ENCODE measurements at places on chromosomes 12 and 14.

DNA sequence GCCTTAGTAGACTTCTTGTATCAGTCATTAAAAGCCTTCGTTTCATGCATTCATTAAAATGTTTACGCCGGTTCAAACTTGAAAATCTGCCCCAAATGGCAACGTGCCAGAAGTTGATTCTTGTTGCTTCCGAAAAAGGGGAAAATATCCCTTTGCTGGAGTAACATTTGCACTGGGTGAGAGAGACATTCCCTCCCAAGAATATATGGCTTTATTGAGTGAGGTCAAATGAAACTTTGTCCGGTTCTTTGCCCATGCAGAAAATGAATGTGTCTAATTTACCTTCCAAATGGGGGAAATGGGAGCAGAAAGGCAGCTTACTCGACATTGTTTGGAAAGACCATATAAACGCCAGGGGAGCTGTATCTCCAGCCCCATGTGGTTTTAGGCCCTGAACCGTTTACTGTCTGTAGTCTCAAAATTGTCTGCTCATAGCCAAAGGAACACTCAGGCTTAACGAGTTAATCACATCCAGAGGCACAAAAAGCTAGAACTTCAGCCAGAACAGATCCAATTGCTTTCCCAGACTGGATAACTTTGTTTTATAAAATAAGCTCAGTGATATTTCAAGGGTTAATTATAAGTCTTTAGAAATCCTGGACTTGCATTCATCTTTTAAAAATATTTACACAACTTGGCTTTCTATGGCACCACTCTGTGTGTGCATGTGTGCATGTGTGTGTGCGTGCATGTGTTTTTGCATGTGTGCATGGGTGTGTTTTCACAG, 2.9 kb upstream of the EMP1 start:
- DNase-seq: no peak

DNA sequence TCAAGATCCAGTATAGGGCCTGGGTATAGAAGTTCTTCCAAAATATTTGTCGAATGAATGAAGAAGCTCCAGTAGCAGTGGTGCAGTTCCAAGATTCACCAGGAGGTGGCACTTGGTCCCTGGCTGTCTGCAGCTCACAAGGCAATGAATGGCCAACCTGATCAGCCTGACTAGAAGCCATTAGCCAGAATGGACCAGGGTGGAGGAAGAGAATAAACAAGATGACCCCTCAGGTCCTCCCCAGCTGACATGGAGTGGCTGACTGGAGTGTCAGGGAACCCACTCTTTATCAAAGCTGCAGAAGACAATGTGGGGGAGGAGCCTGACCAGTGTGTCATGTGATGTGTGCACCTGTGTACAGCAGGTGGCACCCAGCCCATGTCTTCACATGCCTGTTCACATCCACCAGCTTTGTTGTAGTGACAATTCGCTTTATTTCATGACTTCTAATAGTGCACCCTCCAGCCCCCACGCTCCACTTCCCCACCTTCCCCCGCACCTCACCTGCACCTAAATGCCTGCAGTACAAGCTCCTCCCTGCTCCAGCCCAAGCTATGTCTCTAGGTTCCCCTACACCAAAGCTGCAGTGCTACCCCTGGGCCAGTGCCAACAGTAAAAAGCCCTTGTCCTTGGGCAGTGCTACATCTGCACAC, 3.0 kb downstream of the LTBP2 start:
- DNase-seq: peak; percentile 58

GRCh38 chr12:79274501-79275064, 410.0 kb downstream of the SYT1 start:
- DNase-seq: no peak

DNA sequence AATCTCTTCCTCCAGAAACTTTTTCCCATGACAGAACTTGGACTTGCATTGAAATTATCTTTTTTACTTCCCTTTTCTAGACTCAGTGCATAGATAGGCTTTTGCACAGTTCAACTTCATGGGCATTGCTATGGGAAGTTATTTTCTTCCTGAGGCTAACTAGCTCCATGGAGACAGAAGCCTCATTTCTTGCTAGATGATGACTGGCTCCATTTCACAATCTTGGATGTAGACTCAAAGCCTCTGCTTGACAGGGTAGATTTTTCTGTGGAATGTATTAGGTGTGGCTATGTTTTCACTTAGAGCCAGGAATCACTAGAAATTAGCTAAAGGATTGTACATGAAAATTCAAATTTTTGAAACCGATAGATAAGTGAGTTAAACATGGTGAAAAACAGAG, 884.1 kb upstream of the MGAT4C start:
- DNase-seq: no peak

DNA sequence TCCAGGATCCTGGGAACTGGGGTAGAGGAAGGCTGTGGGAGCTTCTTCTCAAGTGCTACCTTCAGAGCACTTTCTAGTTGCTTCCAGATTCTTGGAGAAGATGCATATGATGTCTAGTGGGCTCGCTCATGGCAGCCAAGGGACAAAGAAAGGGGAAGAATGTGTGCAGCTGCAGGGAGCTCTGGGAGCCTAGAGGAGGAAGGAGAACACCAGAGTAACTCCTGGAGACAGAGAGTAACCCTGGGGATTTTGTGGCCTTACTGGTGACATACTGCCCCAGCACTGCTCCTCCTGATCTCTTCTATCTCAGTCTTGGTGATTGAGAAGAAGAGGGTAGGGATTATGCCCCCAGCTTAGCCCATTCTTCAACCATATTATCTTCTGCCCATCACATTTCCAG, 10.3 kb upstream of the SP7 start:
- no peak for DNase-seq

- DNase-seq: no peak
These were observed 232.1 kb upstream of the TBX3 start for GRCh38 chr12:114916124-114916523.

DNA sequence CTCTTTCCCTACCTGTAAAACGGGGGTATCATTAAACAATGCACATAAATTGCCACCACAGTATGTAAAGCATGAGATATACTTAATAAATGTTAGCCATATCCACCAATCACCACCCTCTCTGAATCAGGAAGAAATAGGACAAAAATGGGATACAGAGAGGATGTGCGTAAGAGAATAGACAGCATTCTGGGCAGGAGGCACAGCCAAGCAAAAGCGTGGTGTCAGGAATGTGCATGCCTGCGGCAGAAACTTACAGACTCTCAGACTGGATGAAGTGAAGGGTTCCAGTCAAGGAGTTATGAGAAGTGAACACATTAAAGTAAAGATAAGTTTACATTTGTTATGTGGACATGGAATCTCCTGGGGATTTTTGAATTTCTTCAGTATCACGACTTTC, 121.7 kb upstream of the MDM1 start:
- no peak for DNase-seq

DNA sequence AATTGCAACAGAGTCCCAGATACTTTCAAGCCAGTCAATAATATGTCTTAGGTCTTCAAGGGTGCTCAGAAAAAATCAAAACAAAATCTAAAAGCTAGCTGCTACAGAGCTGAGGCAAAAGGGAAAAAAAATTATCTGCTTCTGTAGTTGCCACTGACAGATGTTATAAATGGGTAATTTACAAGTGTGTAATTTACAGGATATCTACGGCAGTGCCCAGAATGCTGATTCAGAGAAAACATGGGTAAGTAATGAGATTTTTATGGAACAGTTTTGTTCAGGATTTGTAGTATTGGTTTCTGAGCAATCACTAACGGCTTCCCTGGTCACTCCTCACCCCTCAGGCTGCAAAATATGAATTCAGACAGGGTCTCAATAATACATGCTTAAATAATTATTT, 234.1 kb downstream of the GALC start:
- DNase-seq: no peak

DNA sequence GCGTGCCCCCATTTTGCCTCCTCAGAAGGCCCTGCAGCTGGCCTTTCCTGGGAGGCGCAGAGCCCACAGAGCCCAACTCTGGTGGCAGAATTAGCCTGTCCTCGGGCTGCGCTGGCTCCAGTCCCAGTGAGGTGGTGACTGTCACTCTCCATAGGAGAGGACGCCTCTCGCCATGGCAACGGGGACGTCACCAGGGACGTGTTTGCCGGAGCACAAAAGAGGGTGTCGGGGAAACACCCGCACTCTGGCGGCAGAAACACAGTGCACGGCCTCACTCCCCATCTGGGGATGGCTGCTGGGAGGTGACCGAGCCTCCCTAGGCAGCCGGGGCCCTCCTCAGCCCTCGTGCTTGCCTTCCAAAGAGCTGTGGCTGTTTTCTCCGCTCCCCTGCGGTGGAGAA, 50.2 kb upstream of the NCOR2 start:
- DNase-seq: no peak

GRCh38 chr12:93135286-93136239, 206.5 kb upstream of the EEA1 start:
- no peak for DNase-seq

- DNase-seq: no peak
These were observed 78.2 kb upstream of the GARIN2 start for GRCh38 chr14:67111022-67111421.

- no peak for DNase-seq
These were observed 26.9 kb downstream of the IQSEC3 start for GRCh38 chr12:93266-94005.

DNA sequence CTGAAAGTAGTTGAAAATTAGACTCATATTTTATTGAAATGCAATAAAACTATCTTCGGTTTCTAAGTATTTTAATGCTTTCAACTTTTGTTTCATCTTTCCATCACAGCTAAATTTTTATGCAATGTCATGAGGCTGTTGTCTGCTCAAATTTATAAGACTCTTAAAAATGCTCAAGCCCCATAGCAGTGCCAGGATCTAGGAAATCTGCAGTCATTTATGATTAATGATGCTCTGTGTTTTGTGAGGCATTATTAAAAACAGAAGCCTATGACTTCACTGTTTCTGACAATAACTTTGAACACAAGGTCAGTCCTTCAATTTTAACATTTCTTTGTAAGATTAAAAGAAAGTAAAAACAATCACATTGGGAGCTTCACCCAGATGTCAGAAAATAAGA, 112.5 kb downstream of the ALX1 start:
- no peak for DNase-seq

DNA sequence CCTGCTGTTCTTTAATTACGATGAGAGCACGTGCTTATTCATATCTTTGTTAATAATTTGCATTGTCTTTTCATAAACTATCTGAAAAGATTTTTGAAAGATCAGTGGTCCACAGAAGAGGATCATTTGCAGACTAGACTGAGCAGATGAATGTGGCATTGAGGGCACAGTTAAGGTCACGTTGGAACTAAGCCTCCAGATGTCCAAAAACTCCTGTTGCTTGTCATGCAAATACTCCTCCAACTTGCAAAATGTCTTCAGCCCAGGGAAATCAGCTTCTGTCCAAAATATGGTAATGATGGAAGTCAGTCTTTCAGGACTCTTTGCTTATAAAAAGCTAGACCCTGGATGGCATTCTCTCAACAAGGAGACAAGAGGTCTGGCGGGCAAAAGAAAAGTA, 201.6 kb upstream of the TMEM260 start:
- DNase-seq: no peak

GRCh38 chr14:95157048-95157326, 342 bp downstream of the DICER1 start:
- DNase-seq: no peak

GRCh38 chr14:93106541-93107156, 9.1 kb downstream of the ITPK1 start:
- DNase-seq: no peak

GRCh38 chr12:101908395-101908794, 31.0 kb downstream of the DRAM1 start:
- DNase-seq: no peak

DNA sequence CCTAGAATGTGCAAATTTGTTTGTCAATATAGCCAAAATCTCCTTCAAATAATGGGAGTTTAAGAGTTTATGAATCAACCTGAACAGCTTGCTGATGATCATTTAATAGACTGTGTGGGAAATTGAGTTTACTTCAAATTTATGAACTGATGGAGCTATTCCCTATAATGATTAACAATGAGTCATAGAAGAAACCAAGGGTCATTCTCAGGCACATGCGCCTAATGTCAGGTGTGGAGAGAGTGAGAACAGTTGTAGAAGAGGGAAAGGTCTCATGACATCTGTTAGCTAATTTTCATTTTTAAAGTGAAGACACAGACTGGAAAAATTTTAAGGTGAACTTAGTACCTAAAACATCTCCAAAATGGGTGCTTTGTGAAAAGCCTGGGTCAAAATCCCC, 191.8 kb downstream of the BMP4 start:
- DNase-seq: no peak

DNA sequence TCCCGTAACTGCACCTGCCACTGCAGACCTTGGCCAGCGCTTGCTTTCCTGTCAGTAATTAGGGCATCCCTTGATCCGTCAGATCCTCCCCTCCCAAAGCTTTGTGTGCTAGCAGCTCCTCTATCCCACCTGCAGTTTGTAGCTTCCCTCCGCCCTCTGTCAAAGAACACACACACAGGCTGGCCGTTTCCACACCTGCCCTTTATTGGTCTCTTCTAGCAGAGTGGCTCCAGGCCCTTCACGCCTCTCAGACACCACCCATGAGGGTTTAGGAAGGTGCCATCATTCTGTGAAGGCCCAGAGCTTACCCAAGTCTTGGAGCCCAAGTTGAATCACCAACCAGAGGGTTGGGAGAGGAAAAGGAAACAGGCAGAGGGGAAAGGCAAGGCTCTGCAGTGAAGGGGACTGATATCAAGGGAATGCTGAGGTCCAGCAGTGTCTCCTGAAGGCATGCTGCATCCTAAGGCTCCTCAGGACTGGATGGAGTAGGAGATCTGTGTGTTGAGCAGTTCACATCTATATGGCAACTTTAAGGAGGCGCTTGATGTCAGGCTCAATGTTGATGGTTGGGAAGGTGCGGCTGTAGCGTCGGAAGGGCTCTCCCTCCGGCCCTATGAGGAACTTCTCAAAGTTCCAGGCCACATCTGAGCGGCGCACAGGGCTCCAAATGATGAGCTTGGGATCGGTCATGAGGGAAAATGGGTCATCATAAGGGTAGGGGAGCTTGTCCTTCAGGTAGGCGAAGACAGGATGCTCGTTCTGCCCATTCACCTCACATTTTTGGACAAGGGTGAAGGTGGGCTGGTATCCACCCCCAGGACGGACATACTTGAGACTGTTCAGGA, 3.4 kb downstream of the GPX2 start:
- DNase-seq: no peak

GRCh38 chr12:111295176-111295575, 73.7 kb downstream of the PHETA1 start:
- no peak for DNase-seq

- no peak for DNase-seq
These were observed 137.3 kb downstream of the TTC7B start for GRCh38 chr14:90678846-90679362.

GRCh38 chr12:23949348-23950209, at the start of gene SOX5:
Gene SOX5 (minus strand): TSS chr12:23949670. CDS start chr12:23949601, 69 bp downstream.
- no peak for DNase-seq

- no peak for DNase-seq
These were observed 1.6 kb upstream of the NUMB start for GRCh38 chr14:73459959-73460358.

Data from stimulated activated CD8-positive, alpha-beta memory T cell treated with anti-CD3 and anti-CD28 coated beads, Interleukin-15, amount 100 ng/mL, for 4 hours (primary cell).